ENCODE measurements at places on chromosomes 5 and 9. TPM values are rescaled to one million over a fixed set of nuclear protein-coding genes. Genes with fewer than 3 reads are reported as not detected.
A peak's percentile ranks its signal among the peaks of the same experiment; 100 is the strongest.

The SHB gene
- total RNA-seq, result 10.0 TPM

The GLRA1 gene
- total RNA-seq, result not detected

The TAS2R1 gene
- not detected for total RNA-seq

The MORN5 gene
- 26.5 TPM for total RNA-seq

The KCTD16 gene
- 0.71 TPM for total RNA-seq

The ENTREP1 gene
- 11.9 TPM for total RNA-seq

The GABRA1 gene
- not detected for total RNA-seq

The PPIP5K2 gene
- 34.1 TPM for total RNA-seq

The ARSI gene
- total RNA-seq, result 3.0 TPM

DNA sequence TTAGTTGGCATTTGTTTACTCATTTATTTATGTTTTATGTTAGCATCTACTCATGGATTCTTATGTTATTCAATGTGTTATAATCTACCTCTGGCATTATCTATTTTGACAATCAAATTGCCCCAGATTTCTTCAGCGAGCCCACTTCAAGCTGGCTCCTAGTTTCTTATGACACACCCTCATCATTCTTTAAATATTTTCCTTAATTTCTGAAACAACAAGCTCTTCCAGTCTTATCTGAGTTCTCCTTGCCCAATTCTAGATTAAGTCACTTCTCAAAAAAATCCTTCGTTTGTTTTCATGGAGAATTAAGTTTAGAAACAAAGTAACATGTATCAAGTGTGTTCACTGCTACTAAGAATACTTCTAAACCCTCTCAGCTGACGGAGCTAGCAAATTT, 229.8 kb downstream of the SEMA5A start:
- H3K27me3 ChIP-seq, result no peaks in the 10 kb centered on the region
- H3K4me3 ChIP-seq, result no peak overlapping the region
- H3K36me3 ChIP-seq, result no peaks in the 10 kb centered on the region
- no peak overlapping the region for H3K27ac ChIP-seq

- no peak for DNase-seq
- H3K4me3 ChIP-seq, result no peak overlapping the region
- peak overlapping the region; percentile 41 for H3K27ac ChIP-seq
- no peaks in the 10 kb centered on the region for H3K36me3 ChIP-seq
Measured at GRCh38 chr9:13447843-13448422, 168.4 kb upstream of the MPDZ start.

DNA sequence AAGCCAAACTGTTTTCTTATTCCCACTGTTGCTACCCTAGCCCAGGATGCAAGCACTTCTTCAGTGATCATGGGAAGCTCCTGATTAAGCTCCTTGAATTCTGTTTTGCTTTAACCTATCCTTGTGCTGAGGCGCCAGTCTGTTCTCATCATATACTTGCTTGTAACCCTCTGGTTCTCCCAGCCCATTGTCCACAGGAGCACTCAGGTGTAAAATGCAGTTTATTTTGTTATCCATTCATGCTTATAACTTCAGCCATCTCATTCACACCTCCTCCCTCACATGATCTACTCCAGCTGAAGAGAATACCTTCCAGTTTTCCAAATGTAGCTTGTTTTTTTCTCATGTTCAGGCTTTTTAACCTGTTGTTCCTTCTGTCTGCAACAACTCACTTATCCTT, 402.1 kb upstream of the BRINP1 start:
- H3K4me3 ChIP-seq, result no peak overlapping the region
- DNase-seq, result no peak
- H3K4me1 ChIP-seq, result no peaks in the 10 kb centered on the region
- H3K36me3 ChIP-seq, result no peaks in the 10 kb centered on the region
- no peak overlapping the region for H3K27ac ChIP-seq

- H3K4me3 ChIP-seq, result no peak overlapping the region
- H3K36me3 ChIP-seq, result no peaks in the 10 kb centered on the region
- no peak overlapping the region for H3K27ac ChIP-seq
- H3K4me1 ChIP-seq, result no peaks in the 10 kb centered on the region
Measured at GRCh38 chr9:34437006-34437925, 21.1 kb downstream of the FAM219A start.

GRCh38 chr5:79621056-79621455, 8.8 kb downstream of the TENT2 start:
- H3K36me3 ChIP-seq, result no peaks in the 10 kb centered on the region
- no peak overlapping the region for H3K4me3 ChIP-seq
- no peaks in the 10 kb centered on the region for H3K4me1 ChIP-seq
- DNase-seq, result no peak
- H3K27me3 ChIP-seq, result no peaks in the 10 kb centered on the region

- no peak for DNase-seq
- H3K27me3 ChIP-seq, result no peaks in the 10 kb centered on the region
- no peak overlapping the region for H3K4me3 ChIP-seq
- no peak overlapping the region for H3K27ac ChIP-seq
- no peaks in the 10 kb centered on the region for H3K36me3 ChIP-seq
Measured at GRCh38 chr5:180046656-180047055, 24.9 kb downstream of the RNF130 start.

DNA sequence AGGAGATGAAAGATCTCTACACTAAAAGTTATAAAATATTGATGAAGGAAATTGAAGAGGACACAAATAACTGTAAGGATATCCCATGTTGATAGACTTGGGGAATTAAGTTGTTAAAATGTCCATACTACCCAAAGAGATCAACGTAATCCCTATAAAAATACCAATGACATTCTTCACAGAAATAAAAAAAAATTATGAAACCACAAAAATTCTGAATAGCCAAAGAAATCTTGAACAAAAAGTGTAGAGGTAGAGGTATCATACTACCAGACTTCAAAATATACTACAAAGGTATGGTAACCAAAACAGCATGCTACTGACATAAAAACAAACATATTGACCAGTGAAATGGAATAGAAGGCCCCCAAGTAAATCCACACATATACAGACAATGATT, 71.5 kb upstream of the ELL2 start:
- H3K4me1 ChIP-seq, result no peaks in the 10 kb centered on the region
- no peaks in the 10 kb centered on the region for H3K27me3 ChIP-seq
- no peaks in the 10 kb centered on the region for H3K36me3 ChIP-seq
- no peak overlapping the region for H3K27ac ChIP-seq

GRCh38 chr9:117302487-117302886, 112.4 kb downstream of the ASTN2 start:
- no peaks in the 10 kb centered on the region for H3K4me1 ChIP-seq
- H3K4me3 ChIP-seq, result no peak overlapping the region
- no peaks in the 10 kb centered on the region for H3K27me3 ChIP-seq
- no peaks in the 10 kb centered on the region for H3K36me3 ChIP-seq

DNA sequence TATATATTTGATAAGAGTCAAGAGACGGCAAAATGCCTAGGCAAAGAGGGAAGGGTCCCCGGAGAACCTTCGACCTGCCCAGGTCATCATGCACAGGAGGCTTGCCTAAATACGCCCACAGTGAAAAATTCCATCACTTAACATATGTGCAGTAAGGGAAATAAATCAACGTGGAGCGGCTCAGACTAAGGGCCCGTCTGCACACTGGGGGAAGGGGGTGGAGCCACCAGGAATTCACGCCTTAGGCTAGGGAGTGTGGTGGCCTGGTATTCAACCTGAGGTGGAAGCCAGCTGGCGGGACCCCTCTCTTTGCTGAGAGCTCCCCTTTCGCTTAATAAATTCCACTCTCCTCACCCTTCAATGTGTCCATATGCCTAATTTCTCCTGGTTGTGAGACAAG, 8.3 kb downstream of the PTBP3 start:
- H3K4me1 ChIP-seq, result no peaks in the 10 kb centered on the region
- H3K27me3 ChIP-seq, result no peaks in the 10 kb centered on the region
- DNase-seq, result no peak
- H3K4me3 ChIP-seq, result no peak overlapping the region
- H3K36me3 ChIP-seq, result no peaks in the 10 kb centered on the region
- no peak overlapping the region for H3K27ac ChIP-seq

GRCh38 chr5:135890296-135890695, 5.3 kb downstream of the IL9 start:
- H3K4me3 ChIP-seq, result no peak overlapping the region
- no peaks in the 10 kb centered on the region for H3K36me3 ChIP-seq
- H3K4me1 ChIP-seq, result peaks cover 6% of the 10 kb centered on the region
- H3K27ac ChIP-seq, result no peak overlapping the region

DNA sequence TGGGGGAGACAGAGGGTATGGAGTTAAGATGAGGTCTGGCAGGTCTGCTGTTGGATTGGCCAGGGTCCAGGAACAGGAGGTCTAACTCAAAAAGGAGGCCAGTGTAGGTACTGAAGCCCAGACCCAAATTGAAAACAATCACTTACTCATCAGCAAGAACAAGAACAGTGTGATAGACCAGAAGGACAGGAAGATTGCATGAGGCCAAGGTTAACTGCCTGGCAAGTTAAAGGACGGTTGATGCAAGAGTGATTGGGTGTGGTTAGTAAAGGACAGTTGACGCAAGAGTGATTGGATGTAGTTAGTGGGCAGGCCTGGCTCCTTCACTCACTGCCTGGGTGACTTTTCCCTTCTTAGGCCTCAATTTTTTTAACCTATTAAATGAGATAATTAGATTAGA, 132.6 kb downstream of the PDZD2 start:
- no peak overlapping the region for H3K27ac ChIP-seq
- no peaks in the 10 kb centered on the region for H3K27me3 ChIP-seq
- DNase-seq, result no peak
- H3K4me3 ChIP-seq, result no peak overlapping the region

GRCh38 chr5:149912226-149912871, 32.2 kb downstream of the PDE6A start:
- H3K27ac ChIP-seq, result no peak overlapping the region
- DNase-seq, result no peak
- no peaks in the 10 kb centered on the region for H3K27me3 ChIP-seq
- H3K4me3 ChIP-seq, result no peak overlapping the region
- no peaks in the 10 kb centered on the region for H3K36me3 ChIP-seq

GRCh38 chr9:16307626-16308195, 562.8 kb downstream of the BNC2 start:
- no peak overlapping the region for H3K27ac ChIP-seq
- DNase-seq, result no peak
- no peaks in the 10 kb centered on the region for H3K36me3 ChIP-seq
- H3K4me3 ChIP-seq, result no peak overlapping the region
- no peaks in the 10 kb centered on the region for H3K27me3 ChIP-seq

DNA sequence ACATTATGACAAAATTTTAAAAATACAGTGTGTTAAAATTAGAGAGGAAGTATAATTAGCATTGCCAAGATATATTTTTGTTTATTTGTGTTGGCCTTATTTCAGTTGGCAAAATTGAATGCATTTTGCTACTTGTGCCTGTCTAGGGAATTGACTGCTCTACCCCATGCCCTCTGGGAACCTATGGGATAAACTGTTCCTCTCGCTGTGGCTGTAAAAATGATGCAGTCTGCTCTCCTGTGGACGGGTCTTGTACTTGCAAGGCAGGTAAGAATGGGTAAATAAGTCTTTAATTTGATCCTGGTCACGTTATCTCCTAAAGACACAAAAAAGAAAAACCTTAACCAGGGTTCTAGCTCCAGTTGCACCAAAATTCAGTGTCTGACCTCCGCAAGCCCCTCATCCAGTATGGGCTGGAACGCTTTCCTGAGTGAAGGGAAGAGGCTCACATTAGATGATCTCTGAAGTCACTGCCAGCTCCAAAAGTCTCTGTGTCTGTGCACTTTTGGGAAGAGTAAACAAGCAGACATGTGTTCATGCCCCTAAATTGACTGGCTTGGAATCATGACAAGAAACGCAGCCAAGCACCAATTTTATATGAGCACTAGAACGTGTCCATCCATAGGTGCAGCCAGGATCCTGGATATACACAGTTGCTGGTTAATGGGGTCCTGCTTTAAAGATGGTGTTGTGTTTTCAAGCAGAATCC, 98.3 kb upstream of the PRRC1 start:
- H3K4me1 ChIP-seq, result no peaks in the 10 kb centered on the region
- no peak overlapping the region for H3K4me3 ChIP-seq
- H3K27ac ChIP-seq, result no peak overlapping the region

Data from sigmoid colon (tissue), 7 donors.